ENCODE measurements at places on chromosomes 1 and 21. TPM values are rescaled to one million over a fixed set of nuclear protein-coding genes. Genes with fewer than 3 reads are reported as not detected.
A peak's percentile ranks its signal among the peaks of the same experiment; 100 is the strongest.

DNA sequence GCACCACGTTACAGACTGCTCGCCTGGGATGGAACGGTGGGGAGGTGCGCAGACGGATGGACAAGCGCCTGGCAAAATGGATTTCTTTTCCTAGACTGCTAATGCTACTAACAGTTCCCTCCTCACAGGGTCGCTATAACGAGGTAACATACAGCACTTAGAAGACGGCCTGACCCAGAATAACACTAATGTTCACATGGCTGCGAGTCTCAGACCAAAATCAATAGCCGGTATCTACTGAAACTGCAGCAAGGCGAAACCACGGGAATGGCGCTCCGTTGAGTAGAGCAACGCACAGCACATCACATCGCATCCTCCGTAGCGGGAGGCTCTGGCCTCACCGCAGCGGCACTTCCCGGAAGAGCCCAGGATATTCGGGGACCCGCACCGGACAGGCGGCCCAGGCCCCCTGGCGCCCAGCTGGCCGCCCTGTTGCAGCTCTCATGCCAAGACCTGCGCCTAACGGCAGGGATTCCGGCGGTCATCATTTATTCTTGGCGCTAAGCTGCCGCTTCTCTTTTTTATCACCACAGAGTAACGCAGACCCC lies 46.6 kb downstream of the VPS26C start:
- DNase-seq = peak; percentile 39

GRCh38 chr1:5832916-5833895 lies 159.0 kb downstream of the NPHP4 start:
- no peak for DNase-seq

DNA sequence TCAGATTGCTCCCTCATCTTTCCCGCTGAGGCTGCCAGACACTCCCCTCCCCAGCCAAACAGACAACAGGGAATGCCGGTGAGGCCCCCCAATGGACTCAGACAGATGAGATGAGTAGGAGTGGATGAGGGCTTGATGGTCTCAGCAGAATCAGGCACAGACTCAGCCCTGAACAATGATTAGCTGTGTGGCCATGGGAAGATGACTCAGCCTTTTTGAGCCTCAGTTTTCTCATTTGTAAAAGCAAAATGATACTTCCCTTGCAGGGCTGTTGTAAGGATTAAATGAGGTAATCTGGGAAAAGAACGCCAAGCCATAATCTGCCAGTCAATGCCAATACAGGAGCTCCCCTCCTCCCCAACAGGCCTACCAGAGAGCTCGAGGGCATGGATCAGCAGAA lies 12.4 kb downstream of the C1orf198 start:
- no peak for DNase-seq

- DNase-seq = no peak
Measured at GRCh38 chr1:188941986-188942385, 1535.7 kb downstream of the BRINP3 start.

DNA sequence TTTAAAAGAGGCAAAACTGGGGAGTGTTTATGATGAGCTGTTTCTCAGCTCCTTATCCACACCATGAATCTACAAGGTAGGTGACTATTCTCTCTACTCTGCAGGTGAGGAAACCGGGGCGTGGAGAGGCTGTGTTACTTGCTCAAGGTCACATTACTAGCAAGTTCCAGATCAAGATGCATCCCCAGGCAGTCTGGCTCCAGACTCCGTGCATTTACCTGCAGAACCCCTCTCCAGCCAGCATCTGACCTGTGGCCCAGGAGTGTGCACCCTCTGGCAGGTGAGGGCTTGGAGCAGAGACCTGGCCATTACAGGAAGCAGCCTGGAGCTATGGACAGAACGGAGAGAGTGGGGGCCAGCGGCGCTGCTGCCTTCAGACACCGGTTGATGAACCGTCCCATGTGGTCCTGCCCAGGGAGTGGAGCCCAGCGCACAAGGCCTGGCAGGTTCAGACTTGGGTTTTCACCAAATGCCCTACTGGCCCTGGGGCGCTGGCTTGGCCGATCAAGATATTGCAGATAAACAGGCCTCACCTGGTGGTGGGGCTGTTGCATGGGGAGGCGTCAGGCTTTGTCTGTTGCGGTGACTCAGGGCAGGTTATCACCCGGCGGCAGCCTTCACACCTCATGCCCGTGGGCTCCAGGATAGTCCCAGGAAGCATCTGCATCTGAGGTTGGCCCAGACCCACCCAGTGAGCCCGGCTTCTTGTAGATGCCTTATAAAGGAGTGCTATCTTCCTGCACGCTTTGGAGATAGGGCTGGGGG lies 29.2 kb upstream of the WNT4 start:
- no peak for DNase-seq

GRCh38 chr1:17595602-17595925 lies 56.1 kb downstream of the ARHGEF10L start:
- DNase-seq = no peak

- DNase-seq = no peak
Measured at GRCh38 chr1:82844911-82845827, 1044.4 kb downstream of the ADGRL2 start.

DNA sequence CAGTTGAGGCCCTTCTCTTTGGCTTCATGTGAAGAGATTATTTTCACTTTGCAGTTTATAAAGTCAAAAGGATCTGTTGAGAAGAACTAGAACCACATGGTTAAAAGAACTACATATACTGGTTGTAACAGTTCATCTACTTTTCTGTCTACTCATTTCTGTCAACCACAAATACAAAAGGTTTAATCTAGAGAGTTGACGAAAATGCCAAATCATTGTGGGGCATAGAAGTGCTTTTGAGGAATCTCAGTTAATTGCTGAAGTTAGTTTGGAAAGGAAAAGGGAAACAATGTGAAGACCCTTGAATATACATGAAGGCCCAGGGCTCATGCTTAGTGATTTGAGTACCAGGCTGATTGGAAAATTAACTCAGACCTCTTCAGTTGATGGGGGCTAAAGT lies 415.7 kb upstream of the ZP4 start:
- DNase-seq = no peak

DNA sequence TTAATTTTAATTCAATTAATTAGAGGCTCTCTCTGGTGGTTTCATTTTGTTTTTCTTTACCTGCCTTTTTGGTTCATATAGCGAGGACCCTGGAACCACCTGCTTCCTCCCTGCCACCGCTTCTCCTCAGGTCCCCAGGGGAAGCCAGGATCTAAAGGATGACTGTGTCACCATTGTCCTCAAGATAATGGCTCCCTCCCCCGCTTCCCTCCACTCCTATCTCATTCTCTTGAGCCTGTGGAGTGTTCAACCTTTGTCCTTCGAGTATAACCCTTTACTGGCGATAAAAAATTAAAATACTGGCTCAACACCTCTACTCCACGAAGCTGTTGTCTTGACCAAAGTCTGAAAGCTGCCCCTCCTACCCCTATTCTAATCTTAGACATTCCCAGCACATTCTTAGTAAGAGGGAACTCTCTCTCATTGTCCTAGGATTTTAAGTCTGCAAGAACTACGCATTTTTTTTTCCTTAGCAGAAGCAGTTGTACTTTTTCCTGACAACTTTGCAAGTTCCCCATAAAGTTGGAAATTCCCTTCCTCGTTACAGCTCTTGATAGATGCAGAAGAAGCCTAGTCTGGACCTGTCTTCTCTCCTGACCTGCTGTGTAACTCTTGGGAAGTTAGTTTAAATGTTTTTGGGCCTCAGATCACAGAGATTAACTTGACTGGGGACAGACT lies 12.6 kb upstream of the MAPKAPK2 start:
- DNase-seq = no peak

The C1orf74 gene
- polyA plus RNA-seq = 4.3 TPM

The RHBG gene
- polyA plus RNA-seq = 16.0 TPM

The CLCA1 gene
- not detected for polyA plus RNA-seq

The AIRE gene
- polyA plus RNA-seq = 0.42 TPM

The ARHGEF10L gene
- polyA plus RNA-seq = 39.2 TPM

The AADACL3 gene
- polyA plus RNA-seq = not detected

The C1QC gene
- 8.8 TPM for polyA plus RNA-seq

The NGF gene
- 1.8 TPM for polyA plus RNA-seq

The HMCN1 gene
- 61.3 TPM for polyA plus RNA-seq

All from left kidney (tissue), 8 donors.